ENCODE measurements at places on chromosomes 16 and 17. TPM values are rescaled to one million over a fixed set of nuclear protein-coding genes. Genes with fewer than 3 reads are reported as not detected.

The PPY gene
- not detected for total RNA-seq

The OR3A3 gene
- not detected for total RNA-seq

The NPIPB5 gene
- 180 TPM for total RNA-seq

GRCh38 chr17:40433551-40434415 is 9.5 kb upstream of the IGFBP4 start:
- no peak for DNase-seq

- no peak for DNase-seq
Measured at GRCh38 chr16:87192452-87193073, 124.6 kb downstream of the C16orf95 start.

Measured in astrocyte (in vitro differentiated cells and primary cell).